Stimulated activated naive CD8-positive, alpha-beta T cell treated with anti-CD3 and anti-CD28 coated beads, Interleukin-15, amount 100 ng/mL, for 72 hours (primary cell): ENCODE measurements at places on chromosomes 5 and 9.
A peak's percentile ranks its signal among the peaks of the same experiment; 100 is the strongest.

DNA sequence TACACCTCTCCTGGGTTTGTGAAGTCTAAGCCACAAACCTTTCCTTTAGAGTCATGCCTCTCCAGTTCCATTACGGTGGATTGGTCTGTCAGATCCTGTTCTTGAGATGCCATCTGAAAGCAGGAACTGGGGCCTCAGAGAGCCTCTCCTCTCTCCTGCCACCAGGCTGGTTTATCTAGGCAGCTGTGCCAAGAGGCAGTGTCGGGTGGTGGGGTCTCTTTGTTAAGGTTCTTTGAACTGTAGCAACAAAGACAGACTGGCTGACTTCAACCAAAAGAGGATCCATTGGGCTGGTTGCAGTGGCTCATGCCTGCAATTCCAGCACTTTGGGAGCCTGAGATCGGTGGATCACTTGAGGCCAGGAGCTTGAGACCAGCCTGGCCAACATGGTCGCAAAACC lies 66.0 kb upstream of the ANGPTL2 start:
- DNase-seq = no peak

- no peak for DNase-seq
Observed at GRCh38 chr5:10730043-10730351, 31.0 kb downstream of the DAP start.

DNA sequence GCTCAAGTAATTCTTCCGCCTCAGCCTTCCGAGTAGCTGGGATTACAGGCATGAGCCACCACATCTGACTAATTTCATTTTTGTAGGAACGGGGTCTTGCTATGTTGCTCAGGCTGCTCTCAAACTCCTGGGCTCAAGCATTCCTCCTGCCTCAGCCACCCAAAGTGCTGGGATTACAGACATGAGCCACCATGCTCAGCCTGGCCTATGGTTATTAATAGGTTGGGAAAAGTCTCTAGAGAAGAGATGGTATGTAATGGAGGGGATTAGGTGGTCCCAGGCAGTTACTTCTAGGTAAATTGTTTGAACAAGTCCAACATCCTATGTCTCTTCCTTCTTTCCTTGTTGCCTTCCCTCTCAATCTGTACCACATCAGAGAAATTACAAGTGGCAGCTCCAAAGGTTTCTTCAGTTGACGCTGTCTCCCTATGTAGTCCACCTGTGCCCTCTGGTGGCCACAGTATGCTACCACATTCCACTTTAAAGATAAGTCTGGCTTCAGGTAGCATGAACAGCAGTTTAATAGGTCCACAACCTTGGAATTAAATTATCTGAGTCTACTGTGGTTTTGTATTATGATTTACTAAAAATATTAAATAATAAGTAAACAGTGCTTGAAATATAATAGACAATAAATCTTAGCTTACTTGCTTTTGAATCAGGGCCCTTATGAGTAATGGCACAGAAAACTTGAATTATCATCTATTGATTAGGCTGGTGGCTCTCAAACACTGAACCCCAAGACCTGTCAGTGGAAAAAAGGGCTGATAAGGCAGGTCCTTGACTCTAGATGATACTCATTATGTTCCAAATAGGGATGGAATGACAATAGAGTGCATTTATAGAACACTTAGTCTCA lies 9.7 kb downstream of the TIGD6 start:
- DNase-seq = peak; percentile 51

DNA sequence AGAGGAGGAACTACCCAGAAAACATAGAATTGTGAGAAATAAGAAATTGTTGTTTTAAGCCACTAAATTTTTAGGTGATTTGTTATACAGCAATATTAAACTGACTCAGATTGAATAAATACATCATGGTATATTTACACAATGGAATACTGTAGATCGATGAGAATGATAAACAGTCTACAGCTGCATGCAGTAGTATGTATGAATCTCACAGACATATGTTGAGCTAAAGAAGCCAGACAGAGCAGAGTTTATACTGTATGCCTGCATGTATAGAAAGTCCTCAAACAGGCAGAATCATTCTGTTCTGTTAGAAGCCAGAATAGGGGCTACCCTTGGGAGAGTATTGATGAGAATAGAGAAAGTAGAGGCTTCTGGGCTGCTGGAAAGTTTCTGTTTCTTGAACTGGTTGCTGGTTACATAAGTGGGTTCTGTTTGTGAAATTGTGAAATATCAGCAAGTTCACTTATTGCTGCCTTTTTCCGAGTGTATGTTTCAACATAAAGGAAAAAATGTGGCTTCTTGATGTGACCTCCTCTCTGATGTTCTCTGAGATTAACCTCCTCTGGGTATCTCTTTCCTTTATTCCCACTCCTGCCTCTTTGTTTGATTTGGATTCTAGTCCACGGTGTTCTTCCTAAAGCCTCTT lies 9.6 kb downstream of the KIAA1958 start:
- no peak for DNase-seq

DNA sequence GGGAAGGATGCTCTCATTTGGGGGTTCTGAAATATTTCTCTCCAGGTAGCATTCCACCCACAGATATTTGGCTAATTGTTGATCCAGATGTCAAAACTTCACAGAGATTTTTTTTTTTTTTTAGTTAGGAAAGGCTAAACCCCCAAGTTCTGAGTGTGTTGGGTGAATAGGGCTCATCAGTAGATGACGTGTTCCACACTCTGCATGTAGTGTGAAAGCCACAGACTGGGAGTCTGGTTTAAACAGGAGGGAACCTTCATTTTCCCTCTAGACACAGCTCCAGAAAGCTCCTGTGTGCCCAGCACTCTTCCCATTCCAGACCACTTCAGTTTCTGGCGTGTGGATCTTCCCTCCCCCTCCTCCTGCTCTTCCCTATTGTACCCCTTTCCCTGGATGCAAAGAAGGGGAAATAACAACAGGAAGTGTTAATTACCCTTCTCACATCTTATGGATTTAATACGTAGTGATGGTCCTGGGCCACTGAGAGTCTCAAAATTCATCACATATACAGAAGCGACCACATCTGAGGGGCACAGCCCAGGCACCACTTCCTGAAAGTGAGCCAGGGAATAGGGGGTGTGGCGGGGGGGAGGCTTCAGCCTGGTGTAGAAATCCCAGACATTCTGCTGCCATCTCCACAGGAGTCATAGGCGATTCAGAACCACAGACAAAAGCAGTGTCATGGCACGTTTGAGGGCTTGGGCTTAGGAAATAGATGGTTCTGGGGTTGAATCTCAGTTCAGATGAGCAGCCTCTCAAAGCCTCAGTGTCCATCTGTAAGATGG lies 65.1 kb downstream of the DAP start:
- DNase-seq = no peak

DNA sequence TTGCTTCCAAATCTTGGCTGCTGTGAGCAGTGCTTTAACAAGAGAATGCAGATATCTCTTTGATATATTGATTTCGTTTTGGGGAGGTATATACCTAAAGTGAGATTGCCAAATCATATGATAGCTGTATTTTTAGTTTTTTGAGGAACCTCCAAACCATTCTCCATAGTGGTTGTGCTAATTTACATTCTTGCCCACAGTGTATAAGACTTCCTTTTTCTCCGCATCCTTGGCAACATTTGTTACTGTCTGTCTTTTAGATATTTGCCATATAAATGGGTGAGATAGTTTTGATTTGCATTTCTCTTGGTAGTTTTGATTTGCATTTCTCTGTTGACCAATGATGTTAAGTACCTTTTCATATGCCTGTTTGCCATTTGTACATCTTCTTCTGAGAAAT lies 10.0 kb upstream of the PLK2 start:
- DNase-seq = no peak

GRCh38 chr5:143161885-143162540 lies 241.5 kb downstream of the NR3C1 start:
- no peak for DNase-seq

DNA sequence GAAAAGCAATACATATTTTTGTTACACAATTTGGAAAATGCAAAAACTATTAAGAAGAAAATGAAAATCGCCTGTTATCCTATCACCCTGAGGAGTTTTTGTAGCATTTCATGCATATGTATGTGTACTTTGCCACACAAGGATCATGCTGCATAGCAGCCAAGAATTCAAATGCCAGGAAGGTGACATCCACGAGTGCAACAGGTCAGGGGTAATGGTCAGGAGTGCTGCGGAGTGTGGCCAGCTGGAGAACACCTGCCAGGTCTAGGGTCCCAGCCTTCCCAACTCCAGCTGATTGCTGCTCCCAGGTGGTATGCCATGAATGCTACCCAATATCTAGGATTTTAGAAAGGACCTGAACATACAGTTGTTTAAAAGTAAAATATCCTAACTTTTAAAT lies 617.1 kb downstream of the PRELID2 start:
- DNase-seq = no peak

GRCh38 chr5:141703133-141703561 lies 21.1 kb upstream of the ARAP3 start:
- DNase-seq = no peak

DNA sequence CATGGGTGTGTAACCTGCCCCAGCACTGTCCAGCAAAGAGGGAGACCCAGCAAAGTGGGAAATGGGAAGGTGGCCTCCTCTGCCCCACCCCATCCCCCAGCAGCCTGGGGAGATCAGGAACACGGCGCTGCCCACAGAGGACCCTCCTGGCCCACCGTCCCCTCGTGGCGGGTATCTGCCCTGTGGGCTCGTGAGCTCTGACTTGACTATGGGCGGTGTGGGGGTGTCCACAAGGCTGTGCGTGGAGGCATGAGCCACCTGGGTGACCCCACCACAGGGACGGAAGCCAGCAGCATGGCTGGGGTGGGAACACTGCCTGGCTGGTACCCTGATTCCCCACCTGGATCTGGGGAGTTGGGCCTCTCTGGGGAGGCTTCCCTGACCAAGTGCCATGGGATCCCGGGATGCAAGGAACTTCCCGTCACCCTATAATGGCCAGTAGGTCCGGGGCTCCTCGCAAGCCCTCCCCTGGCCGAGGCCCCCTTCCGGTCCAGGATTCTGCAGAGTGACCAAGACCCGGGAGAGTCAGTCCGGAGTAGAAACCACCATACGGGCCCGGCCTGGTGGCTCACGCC lies 29.3 kb upstream of the SLC6A19 start:
- no peak for DNase-seq

DNA sequence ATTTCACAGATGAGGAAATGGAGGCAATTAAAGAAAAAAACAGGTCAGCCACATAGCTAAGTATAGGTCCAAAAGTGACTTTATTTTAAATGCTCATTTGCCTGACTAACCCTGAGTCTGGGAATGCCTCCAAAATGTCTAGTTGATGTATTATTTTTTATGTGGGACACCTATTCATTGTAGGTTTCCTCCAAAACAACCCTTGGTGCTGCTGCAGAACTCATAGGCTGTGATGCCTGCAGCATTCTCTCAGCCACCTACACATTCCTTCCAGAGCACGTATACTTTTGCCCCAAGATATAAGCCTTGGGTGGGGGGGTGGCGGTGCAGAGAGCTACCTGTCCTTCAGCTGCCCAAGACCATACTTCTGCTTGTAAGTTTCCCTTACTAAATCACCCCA lies 77.4 kb downstream of the MSX2 start:
- no peak for DNase-seq

DNA sequence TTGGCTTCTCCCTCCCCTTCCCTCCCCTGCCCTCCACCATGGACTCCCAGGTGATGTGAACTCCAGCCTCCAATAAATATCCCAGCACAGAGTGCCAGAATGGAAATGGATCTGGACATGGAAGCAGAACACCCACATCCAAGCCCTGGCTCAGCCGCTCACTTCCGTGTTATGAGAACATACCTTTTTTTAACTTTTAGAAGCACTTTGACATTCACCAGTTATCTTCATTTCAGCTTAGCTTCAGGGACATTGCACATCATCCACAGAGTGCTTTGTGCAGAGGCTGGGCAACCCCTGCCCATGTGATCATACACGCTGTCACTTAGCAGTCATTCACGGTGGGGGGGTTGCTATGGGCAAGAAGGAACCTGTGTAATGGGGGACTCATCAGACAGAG lies 9.1 kb downstream of the AFAP1L1 start:
- DNase-seq = no peak

- no peak for DNase-seq
Observed at GRCh38 chr9:127801955-127802575, 617 bp upstream of the FPGS start.

DNA sequence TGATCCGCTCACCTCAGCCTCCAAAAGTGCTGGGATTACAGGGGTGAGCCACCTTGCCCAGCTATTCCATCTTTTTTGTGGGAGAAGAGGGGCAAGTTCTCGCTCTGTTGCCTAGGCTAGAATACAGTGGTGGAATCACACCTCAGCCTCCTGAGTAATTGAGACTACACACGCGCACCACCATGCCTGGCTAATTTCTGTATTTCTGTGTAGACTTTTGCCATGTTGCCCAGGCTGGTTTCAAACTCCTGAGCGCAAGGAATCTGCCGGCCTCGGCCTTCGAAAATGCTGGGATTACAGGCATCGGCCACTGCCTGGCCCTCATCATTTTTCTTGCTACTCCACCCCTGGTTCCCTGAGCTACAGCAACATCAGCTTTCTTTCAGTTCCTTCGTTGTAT lies 2.8 kb upstream of the NOL6 start:
- no peak for DNase-seq

- peak; percentile 36 for DNase-seq
Observed at GRCh38 chr5:143019614-143020515, 249.7 kb downstream of the ARHGAP26 start.

GRCh38 chr5:139835656-139836055 lies 40.0 kb downstream of the PSD2 start:
- no peak for DNase-seq

- no peak for DNase-seq
Observed at GRCh38 chr5:169828385-169828784, 151.9 kb downstream of the INSYN2B start.

GRCh38 chr5:2901096-2901495 lies 149.6 kb upstream of the IRX2 start:
- no peak for DNase-seq

GRCh38 chr5:169287529-169287928 lies 13.4 kb downstream of the SLIT3 start:
- no peak for DNase-seq

DNA sequence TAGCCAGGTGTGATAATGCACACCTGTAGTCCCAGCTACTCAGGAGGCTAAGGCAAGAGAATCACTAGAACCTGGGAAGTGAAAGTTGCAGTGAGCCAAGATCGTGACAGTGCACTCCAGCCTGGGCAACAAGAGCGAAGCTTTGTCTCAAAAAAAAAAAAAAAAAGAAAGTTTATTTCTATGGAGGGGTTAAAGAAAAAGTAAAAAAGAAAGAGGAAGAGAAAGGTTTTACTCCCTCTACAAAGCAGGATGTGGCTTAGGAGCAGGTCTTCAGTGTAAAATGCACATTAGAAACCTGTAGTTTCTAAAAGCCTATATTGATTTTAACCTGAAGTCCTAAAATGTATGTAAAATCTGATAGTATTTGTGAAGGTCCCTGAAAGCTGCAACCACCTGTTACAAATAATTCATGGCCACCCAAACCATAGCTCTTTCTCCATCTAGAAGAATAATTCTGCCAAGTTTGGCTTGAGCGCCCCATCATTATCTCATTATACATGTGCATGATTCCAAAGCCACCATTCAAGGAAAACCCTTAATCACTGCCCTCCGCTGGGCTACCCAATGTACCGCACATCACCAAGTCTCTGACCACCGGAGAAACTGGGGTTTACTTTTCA lies 3.4 kb downstream of the FNBP1 start:
- no peak for DNase-seq

DNA sequence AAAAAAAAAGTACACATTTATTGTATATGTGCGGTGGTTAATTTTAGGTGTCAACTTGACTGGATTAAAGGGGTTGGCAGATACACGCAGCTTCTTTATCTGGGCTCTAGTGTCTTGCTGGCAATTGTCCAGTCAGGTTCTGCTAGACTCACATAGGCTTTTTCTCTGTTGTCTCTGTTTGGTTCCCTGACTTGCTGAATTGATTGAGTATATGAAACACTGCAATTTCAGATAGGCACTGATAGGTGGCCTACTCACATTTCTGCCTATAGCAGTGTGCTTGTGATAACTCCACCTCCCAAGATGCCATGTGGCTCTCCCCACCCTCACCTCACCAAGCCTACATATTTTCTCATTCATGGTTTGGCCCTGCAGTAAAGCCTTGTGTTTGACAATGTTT lies 52.5 kb downstream of the AOPEP start:
- no peak for DNase-seq
